Stimulated activated CD8-positive, alpha-beta memory T cell treated with anti-CD3 and anti-CD28 coated beads, Interleukin-7, amount 100 ng/mL, for 1 hour (primary cell): ENCODE measurements at places on chromosomes 13 and 19.

DNA sequence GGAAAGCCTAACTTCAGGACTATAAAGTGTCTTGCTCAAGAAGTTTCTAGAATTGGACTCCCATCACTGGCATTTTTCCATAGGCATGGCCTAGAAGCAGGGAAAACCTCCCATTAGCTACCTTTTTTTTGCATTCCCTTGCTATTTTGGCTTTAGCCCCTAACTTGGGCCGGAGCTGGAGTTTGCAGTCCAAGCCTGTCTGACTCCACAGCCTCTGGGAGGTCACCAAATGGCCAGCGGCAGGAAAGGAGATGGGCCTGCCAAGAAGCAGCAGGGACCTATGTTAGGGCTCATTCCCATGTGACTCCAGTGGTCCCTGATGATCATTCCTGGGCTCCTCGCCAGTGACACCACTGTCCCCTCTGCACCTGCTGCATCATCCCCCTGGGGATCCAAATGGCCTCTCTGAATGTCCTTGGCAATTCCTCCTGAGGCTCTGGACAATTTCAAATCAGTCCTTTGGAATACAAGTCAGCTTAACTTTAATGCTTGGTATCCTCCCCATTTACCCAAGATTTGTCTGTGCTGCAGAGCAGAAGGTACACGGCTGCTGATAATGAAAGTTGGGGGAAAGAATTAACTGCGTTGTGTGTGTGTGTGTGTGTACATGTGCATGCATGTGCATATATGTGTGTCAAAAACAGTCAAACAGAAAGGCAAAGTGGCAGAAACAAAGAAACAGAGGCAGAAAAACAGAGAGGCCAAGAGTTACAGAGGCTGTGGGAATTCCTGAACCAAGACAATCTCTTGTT is 69.8 kb upstream of the SERP2 start:
- DNase-seq, result no peak

DNA sequence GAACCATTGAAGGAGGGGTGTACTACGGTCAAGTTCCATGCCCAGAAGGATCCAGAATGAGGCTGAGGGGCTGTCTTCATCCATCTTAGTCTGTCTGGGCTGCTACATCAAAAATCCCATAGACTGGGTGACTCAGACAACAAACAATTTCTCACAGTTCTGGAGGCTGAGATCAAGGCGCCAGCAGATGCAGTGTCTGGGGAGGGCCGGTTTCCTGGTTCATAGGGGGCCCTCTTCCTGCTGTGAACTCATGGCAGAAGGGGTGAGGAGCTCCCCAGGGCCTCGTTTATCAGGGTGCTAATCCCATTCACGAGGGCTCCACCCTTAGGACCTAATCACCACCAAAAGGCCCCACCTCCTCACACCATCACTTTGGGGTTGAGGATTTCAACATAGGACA is 14.7 kb upstream of the KCTD15 start:
- no peak for DNase-seq

DNA sequence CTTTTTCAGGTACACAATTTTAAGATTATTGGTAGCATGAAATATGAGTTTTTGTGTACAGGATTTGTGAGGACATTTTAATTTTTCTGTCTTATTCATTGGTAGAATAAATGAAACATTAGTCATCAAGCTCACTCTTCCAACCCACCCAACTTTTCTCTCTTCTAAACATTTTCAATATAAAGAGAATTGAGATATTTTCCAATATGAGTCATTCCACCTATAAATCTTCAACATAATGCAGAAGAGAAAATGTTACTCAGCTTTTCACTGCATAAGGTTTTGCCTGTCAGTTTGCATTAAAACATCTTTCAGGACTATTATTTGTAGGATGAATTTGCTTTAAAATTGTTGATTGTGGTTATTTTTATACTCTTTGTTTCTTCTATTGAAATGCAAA is 330.7 kb downstream of the PCDH20 start:
- DNase-seq, result no peak

DNA sequence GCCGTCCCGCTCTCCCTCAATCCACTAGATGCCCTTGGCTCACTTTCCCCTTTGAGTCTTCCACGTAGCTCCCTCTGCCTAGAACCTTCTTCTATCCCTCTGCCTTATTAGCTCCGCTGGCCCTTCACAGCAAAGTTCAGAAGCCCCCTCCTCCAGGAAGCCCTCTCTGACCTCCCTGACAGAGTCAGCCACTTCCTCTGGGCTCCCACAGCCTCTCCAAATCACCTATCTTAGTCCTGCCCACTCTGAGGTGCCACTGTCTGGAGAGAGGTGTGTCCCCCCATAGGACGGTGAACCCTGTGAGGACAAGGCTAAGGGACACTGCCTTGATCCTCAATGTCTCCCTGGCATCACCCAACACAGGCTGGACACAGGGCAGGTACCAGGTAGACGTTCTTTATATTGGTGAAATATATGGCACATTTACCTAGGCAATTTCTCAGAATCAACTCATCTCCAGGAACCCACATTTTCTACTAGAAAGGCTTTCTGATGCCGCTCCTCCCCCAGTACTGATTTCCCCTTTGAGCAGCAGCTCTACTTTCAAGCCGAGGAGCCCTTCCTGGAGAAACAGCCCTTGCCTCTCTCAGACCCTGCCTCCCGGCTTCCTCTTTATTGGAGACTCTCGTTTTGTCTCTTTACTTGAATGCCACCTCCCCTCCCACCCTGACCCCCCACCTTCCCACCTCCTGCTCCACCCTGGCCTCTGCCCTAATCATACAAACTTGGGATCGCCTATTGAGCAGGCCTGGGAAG is 3.4 kb upstream of the TGFB1 start:
- DNase-seq, result no peak

- DNase-seq, result no peak
Observed at GRCh38 chr19:45484273-45484945, 12.4 kb downstream of the RTN2 start.
